Transverse colon (tissue), 4 donors: ENCODE measurements at places on chromosomes 11 and 22.

- DNase-seq = no peak
Measured at GRCh38 chr11:15929371-15929901, 426.9 kb downstream of the SOX6 start.

- no peak for DNase-seq
Measured at GRCh38 chr11:25068451-25068850, 571.6 kb downstream of the LUZP2 start.

GRCh38 chr11:17157761-17158160 is 50.0 kb downstream of the PIK3C2A start:
- no peak for DNase-seq

- DNase-seq = no peak
Measured at GRCh38 chr11:76087749-76088148, 118.6 kb downstream of the WNT11 start.

DNA sequence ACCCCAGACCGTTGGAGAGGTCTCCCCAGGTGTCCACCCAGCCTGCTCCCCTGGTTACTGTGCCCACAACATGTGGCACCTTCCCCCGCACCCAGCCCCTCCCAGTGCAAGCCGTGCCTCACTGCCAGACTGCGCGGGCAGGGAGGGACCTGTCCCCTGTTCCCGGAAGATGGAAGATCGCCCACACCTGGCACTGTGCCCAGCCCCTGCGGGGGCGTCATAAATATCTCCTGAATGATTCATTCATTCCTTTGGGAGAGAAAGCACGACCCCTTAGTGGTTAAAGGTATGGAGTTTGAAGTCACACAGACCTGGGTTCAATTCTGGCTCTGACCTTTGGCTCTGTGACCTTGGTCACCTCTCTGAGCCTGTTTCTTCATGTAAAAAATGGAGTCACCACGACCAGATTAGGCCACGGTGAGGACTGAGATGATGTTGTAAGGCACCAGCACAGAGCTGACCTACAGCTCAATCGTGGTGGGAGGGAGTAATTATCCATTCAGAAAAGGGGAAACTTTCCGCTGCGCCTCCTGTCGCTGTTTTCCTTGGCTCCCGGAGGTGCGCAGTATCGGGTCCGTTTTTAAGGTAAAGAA is 497 bp upstream of the SYT12 start:
- DNase-seq = peak; percentile 63

- DNase-seq = no peak
Measured at GRCh38 chr11:20584093-20584774, 15.2 kb upstream of the SLC6A5 start.

DNA sequence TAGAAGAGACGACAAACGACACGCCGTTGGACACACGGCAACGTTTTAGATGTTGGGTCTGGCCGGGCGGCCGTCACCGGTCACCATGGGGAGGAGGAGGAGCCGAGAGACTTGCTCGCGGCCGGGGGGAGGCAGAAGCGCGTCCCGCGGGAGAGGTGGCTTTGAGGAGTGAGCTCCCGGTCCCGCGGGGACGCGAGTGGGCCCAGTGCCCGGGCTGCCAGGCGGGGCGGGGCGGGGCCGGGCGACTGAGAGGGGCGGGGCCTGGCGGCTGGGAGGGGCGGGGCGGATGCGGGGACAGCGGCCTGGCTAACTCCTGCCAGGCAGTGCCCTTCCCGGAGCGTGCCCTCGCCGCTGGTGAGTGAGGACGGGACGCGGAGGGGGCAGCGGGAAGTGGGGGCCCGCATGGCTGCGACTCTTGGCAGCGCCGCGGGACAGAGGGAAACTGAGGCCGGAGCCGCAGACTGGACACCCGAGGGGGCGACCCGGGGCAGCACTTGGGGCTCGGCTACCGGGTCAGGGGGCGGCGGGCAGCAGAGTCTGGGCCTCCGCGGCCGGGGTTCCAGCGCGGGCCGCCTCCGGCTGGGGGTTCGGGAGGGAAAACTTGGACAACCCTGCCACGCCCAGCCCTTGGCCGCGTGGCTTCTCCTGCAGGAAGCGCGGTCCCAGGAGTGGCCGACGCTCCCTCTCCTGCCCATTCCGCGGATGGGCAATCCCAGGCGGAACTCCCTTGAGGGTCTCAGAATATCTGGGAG is at the start of gene TSPO:
TSS of gene TSPO (plus strand) at position 309 of the 752 bp plus-strand sequence. CDS start 7,680 bp downstream, outside the sequence.
- peak; percentile 84 for DNase-seq

DNA sequence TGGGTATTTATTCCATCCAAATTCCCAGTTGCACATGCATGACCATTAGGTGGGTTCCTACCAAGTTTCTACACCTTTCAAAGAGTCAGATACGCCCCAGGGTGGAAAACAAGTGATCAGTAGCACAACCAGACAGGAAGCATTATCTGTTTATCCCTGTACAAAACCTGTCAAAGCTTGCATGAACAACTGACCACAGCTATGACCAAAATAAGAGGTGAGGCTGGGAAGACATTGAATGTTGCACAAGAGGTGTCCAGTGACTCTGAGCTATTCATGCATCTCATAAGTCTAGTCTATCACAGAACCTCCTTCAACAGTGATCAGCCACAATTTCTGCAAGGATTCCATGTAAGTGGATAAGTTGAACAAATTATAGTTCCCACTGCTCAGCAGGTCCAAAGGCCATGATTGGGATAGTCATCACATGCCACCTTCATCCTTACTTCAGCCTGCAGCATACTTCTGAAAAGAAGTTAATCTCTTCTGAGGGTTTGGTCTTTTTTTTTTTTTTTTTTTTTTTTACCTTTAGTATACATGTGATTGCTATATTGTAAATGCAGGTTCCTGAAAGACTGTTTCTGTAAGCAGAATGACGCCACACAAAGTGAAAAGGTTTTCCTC is 28.0 kb upstream of the TMEM45B start:
- DNase-seq = no peak

GRCh38 chr11:88404932-88405710 is 67.6 kb upstream of the CTSC start:
- DNase-seq = no peak

DNA sequence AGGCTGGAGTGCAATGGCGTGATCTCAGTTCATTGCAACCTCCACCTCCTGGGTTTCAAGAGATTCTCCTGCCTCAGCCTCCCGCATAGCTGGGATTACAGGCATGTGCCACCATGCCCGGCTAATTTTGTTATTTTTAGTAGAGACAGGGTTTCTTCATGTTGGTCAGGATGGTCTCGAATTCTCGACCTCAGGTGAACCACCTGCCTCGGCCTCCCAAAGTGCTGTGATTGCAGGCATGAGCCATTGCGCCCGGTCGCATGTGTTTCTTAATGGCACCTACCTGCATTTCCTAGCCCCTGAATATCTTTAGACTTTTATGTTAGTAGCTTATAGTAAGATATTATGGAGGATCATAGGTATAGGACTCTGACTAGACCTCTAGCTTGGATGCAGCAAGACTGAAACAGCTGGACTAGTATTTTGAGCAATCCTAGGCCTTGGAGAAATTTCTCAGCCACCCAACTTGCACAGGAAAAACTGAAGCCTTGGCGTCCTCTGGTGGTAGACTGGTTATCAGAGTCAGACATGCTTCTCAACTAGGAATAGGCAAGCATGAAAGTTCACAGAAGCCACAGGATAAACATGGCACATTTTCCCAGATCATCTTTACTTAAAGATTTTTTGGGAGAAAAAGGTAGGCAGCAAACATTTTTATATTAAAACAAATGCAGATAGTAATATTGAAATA is 22.7 kb upstream of the C1QTNF4 start:
- DNase-seq = peak; percentile 25

DNA sequence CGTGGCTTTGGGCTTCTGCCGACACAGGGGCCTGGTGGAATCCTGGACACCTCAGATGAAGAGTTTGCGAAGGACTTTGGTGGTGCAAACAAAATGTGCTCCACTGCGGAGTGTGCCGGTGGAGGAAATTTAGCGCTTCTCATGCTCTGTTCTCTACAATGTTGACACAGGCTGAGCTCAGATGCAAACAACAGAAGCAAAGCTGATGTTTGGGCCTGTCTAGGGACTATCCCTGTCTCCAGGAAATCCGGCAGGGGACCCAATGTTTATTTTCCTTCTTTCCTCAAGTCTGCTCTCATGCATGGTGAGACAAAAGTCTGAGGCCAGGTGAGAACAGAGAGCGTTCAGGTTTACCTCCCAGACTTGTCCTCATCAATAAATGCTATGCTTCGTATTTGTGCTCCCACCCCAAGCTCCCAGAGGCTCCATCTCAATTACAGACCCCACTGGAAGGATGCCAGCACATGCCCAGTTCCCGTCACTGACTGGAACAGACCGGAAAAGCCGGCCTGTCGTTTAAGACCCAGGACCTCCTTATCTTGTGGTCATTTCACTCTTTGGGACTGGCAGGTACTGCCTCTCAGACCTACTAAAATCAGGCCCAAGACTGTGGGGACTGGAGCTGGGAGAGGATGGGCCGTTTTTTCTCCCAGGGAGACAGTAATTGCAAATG is 105.7 kb upstream of the B3GAT1 start:
- DNase-seq = peak; percentile 10

DNA sequence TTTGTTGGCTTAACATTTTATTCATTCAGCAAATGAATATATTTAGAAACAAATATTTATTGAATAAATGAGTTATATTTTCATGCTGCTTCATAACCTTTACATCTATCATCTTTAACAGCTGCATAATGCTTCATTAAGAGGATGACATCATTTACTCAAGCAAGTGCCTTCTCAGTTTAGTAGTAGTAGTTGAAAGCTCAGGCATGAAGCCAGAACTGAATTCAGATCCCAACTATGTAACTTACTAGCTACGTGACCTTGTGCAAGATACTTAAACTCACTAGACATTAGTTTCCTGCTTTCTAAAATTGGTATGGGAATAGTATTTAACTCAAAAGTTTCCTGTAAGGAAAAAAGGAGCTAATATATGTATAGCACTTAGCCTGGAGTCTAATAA is 90.3 kb downstream of the TMPRSS5 start:
- DNase-seq = no peak
